Activated naive CD8-positive, alpha-beta T cell treated with anti-CD3 and anti-CD28 coated beads, Interleukin-2, amount 10 ng/mL, durations not matched to agents 7 days and 5 days (primary cell): ENCODE measurements at places on chromosomes 7 and 10. TPM values are rescaled to one million over a fixed set of nuclear protein-coding genes. Genes with fewer than 3 reads are reported as not detected.

DNA sequence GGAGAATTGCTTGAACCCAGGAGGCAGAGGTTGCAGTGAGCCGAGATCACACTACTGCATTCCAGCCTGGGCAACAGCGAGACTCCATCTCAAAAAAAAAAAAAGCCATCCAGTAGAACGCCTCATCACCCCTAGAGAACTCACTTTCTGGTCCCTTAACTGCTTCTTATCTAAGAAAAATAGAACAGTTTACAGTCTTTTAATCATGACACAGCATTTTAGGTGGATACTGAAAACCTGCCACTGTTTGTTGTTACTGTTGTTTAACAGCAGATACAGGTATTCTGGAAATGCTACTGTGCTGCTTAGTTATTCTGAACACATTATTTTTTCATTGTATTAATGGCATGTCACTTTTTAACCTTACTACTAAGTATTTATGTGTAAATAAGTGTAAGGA lies 624.3 kb upstream of the GHITM start:
- no peaks in the 10 kb centered on the region for H3K27me3 ChIP-seq
- no peak for DNase-seq
- no peaks in the 10 kb centered on the region for H3K4me1 ChIP-seq
- no peak overlapping the region for H3K27ac ChIP-seq
- H3K4me3 ChIP-seq = no peak overlapping the region

GRCh38 chr7:114342431-114343179 lies 72.0 kb upstream of the FOXP2 start:
- DNase-seq = no peak
- H3K4me1 ChIP-seq = no peaks in the 10 kb centered on the region
- no peaks in the 10 kb centered on the region for H3K27me3 ChIP-seq
- no peaks in the 10 kb centered on the region for H3K36me3 ChIP-seq
- H3K4me3 ChIP-seq = no peak overlapping the region
- no peak overlapping the region for H3K27ac ChIP-seq

DNA sequence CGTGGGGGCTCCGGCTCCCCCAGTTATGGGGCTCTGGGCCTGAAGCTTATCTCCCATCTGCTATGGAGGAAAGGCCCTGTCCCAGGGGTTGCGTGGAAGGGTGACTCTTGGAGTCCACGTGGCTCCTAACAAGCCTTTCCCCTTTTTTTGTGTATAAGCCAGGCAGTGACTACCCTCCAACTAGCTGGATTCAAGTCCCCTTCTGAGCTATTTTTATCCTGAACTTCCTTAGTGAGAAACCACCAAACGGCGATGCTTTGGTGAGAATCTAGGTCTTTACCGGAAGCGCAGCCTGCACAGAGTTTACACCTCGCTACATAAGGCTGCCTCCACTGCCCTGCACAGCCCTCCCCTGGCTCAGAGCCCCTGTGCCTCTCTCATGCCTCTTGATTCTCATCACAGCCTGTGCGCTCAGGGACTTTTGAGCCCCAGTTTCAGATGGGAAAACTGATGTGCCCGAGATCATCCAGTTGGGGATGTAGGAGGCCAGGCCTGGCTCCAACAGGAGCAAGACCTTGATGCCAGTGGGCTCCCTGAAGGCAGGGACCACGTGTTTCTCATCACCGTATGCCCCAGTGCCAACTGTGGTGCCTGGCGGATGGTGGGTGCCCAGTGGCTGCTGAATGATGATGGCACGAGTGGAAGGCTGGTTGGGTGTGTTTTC lies 102.3 kb upstream of the PPIF start:
- peaks cover 1% of the 10 kb centered on the region for H3K36me3 ChIP-seq
- peak overlapping the region; percentile 95 for H3K27ac ChIP-seq
- peaks cover 63% of the 10 kb centered on the region for H3K4me1 ChIP-seq
- no peaks in the 10 kb centered on the region for H3K27me3 ChIP-seq

DNA sequence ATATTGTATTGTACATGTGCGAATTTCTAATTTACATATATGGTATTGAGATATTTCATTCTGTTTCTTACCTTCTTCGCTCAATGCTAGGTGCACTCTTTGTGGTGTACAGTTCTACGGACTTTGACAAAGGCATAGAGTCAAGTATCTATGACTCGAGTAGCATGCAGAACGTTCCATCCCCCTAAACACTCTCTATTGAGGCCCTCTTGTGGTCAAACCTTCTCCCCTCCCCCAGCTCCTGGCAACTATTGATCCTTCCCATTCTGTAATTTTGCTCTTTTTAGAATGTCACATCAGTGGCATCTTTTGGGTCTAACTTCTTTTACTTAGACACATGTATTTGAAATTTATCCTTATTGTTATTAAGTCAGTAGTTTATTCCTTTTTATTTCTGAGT lies 30.7 kb upstream of the GDF10 start:
- H3K36me3 ChIP-seq = peaks cover 13% of the 10 kb centered on the region
- H3K27ac ChIP-seq = no peak overlapping the region
- H3K4me3 ChIP-seq = no peak overlapping the region
- peaks cover 2% of the 10 kb centered on the region for H3K27me3 ChIP-seq

- H3K4me1 ChIP-seq = peaks cover 27% of the 10 kb centered on the region
- no peak overlapping the region for H3K27ac ChIP-seq
- no peak for DNase-seq
These were observed 142.8 kb downstream of the GLCCI1 start for GRCh38 chr7:8111282-8111960.

GRCh38 chr7:72492461-72493065 lies 80.4 kb upstream of the CALN1 start:
- no peaks in the 10 kb centered on the region for H3K36me3 ChIP-seq
- H3K4me3 ChIP-seq = no peak overlapping the region
- H3K27ac ChIP-seq = no peak overlapping the region
- H3K27me3 ChIP-seq = no peaks in the 10 kb centered on the region
- no peak for DNase-seq

GRCh38 chr7:30331338-30331737 lies 46.9 kb downstream of the ZNRF2 start:
- H3K4me1 ChIP-seq = peaks cover 47% of the 10 kb centered on the region
- peaks cover 31% of the 10 kb centered on the region for H3K36me3 ChIP-seq
- no peak for DNase-seq
- no peak overlapping the region for H3K27ac ChIP-seq

The AQP1 gene
- 0.23 TPM for total RNA-seq

- H3K4me1 ChIP-seq = no peaks in the 10 kb centered on the region
- peaks cover 3% of the 10 kb centered on the region for H3K27me3 ChIP-seq
- DNase-seq = no peak
- no peak overlapping the region for H3K27ac ChIP-seq
These were observed 64.6 kb upstream of the FZD1 start for GRCh38 chr7:91199601-91200000.

The CHRM2 gene
- not detected for total RNA-seq

DNA sequence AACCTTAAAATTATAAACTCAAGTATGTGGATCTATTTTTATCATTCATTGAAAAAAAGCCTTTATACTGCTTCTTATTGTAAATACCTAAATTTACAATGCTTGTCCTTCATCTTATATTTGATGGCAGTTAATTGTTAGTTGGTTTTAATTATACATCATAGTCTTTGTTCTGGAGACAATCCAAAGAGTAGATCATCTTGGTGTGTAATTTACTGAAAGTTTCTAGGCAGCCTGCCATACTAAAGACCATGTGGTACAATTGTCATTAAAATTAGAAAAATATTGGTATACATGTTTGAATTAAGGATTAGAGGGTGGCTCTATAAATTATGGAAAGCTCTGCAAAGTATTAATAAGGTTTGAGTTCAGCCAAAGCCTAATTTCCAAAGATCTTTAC lies 231.4 kb downstream of the KCND2 start:
- H3K4me3 ChIP-seq = no peak overlapping the region
- no peak for DNase-seq
- H3K27ac ChIP-seq = no peak overlapping the region
- H3K36me3 ChIP-seq = no peaks in the 10 kb centered on the region
- H3K27me3 ChIP-seq = no peaks in the 10 kb centered on the region
- H3K4me1 ChIP-seq = no peaks in the 10 kb centered on the region

GRCh38 chr7:20738518-20739481 lies 47.9 kb downstream of the SP8 start:
- DNase-seq = no peak
- H3K36me3 ChIP-seq = no peaks in the 10 kb centered on the region
- H3K4me3 ChIP-seq = no peak overlapping the region
- H3K27me3 ChIP-seq = no peaks in the 10 kb centered on the region
- no peaks in the 10 kb centered on the region for H3K4me1 ChIP-seq

The NUTM2A gene
- 0.79 TPM for total RNA-seq

DNA sequence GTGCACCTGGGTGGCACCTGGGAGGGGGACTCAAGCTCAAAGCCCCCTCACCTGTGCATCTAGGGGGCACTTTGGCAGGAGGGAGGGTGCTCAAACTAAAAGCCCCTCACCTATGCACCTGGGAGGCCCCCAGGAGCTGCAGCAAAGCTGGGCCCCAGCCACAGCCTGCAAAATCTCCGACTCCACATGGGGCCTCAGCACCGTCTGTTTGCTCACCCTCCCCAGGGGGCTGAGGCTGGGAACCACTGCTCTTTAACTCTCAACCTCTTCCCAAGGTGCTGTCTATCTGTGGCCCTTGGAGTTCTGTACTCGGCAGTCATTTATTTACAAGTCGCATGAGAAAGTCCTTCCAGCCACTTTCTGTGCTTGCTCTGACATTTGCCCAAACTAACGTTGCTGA lies 458.4 kb downstream of the DNAJB6 start:
- no peak overlapping the region for H3K4me3 ChIP-seq
- no peaks in the 10 kb centered on the region for H3K4me1 ChIP-seq
- H3K27me3 ChIP-seq = no peaks in the 10 kb centered on the region
- no peaks in the 10 kb centered on the region for H3K36me3 ChIP-seq

- DNase-seq = no peak
- H3K36me3 ChIP-seq = no peaks in the 10 kb centered on the region
These were observed 92.0 kb downstream of the BBS9 start for GRCh38 chr7:33221390-33221789.

DNA sequence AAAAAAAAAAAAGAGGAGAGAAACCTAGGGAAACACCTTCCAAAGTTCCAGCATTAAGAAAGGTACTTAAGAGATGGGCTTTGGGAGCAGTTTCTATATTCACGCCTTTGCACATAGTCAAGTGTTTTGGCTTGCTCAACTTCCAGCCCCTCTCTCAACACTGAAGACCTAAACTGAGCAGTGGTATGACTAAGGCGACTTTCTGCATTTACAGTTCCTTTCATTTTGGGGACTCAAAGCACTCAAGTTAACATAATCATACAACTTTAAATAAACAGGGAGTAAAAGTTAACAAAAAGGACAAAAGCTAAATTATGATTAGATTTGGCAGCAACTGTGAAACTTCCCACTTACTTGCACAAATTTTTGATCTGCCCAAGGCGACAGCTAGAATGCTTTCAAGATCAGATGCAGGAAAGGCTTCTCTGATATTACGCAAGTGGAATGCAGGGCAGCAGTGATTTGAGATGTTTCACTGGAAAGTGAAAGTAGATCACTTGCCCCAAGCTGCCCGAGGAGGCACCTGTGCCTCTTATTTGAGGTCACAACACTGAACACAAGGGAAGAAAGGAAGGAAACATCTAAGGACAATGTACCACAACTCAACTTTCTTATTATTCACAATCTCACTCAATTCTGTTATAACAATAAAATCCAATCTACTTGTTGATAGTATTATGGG lies 199.5 kb downstream of the SKAP2 start:
- H3K27ac ChIP-seq = no peak overlapping the region
- H3K4me1 ChIP-seq = peaks cover 12% of the 10 kb centered on the region
- H3K4me3 ChIP-seq = peak overlapping the region; percentile 45

The ACSM6 gene
- total RNA-seq = not detected

The TAS2R3 gene
- 2.9 TPM for total RNA-seq

- peaks cover 5% of the 10 kb centered on the region for H3K27me3 ChIP-seq
- DNase-seq = no peak
- H3K4me3 ChIP-seq = peak overlapping the region; percentile 87
- peak overlapping the region; percentile 86 for H3K27ac ChIP-seq
- peaks cover 20% of the 10 kb centered on the region for H3K4me1 ChIP-seq
- peaks cover 9% of the 10 kb centered on the region for H3K36me3 ChIP-seq
These were observed 1.7 kb downstream of the SFXN3 start for GRCh38 chr10:101032637-101033224.

- H3K36me3 ChIP-seq = no peaks in the 10 kb centered on the region
- H3K4me1 ChIP-seq = no peaks in the 10 kb centered on the region
- H3K27ac ChIP-seq = no peak overlapping the region
- peaks cover 13% of the 10 kb centered on the region for H3K27me3 ChIP-seq
These were observed 29.1 kb downstream of the BMPER start for GRCh38 chr7:33934391-33934790.

DNA sequence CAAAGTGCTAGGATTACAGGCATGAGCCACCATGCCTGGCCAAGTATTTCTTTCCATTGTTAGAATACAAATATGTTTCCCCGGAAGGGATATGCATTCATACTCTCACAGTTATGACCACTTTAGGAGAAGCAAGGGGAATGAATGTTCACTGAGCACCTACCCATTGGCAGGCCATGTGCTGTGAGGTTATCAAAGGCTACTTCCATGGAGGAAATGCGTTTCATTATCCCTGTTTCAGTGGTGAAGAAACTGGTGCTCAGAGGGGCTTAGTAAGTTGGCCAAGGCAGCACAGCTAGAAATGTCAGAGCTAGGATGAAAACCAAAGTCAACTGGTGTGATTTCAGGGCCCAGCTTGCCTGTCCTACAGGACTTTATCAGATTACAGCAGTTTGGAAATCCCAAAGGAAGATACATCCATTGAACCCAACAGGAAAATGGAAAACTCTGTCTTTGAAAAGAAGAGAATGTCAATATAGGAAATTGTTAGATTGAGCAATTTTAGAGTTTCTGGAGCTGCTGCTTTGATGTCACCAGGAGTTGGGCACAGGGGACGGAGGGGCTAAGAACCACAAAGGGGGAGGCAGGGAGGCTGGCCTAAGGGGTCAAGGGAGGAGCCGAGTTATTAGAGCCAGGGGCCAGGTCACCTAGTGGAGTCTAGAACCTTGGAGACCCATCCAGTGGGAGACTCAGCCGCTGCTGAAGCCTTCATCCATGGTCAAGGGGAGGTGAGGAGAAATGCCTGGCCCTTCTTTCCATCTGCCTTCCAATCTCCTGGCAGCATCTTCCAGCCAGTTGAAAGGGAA lies 319.8 kb downstream of the FRMD4A start:
- no peak overlapping the region for H3K27ac ChIP-seq
- no peak for DNase-seq
- H3K27me3 ChIP-seq = peaks cover 25% of the 10 kb centered on the region
- no peaks in the 10 kb centered on the region for H3K36me3 ChIP-seq
- H3K4me3 ChIP-seq = no peak overlapping the region

The RAB18 gene
- total RNA-seq = 69.6 TPM

- H3K4me3 ChIP-seq = no peak overlapping the region
- no peaks in the 10 kb centered on the region for H3K27me3 ChIP-seq
- no peak overlapping the region for H3K27ac ChIP-seq
- H3K4me1 ChIP-seq = no peaks in the 10 kb centered on the region
- DNase-seq = peak; percentile 19
These were observed 54.9 kb downstream of the ZRANB1 start for GRCh38 chr10:124996854-124997215.

- H3K4me3 ChIP-seq = no peak overlapping the region
- no peaks in the 10 kb centered on the region for H3K4me1 ChIP-seq
- no peak overlapping the region for H3K27ac ChIP-seq
- DNase-seq = no peak
- H3K27me3 ChIP-seq = no peaks in the 10 kb centered on the region
- H3K36me3 ChIP-seq = no peaks in the 10 kb centered on the region
These were observed 222.8 kb downstream of the PTN start for GRCh38 chr7:137120690-137121089.
